C1 segment of cervical spinal cord (tissue), 14 donors: ENCODE measurements at places on chromosomes 7 and 10.

- no peak for DNase-seq
These were observed 49.5 kb upstream of the PHYHIPL start for GRCh38 chr10:59126991-59127390.

DNA sequence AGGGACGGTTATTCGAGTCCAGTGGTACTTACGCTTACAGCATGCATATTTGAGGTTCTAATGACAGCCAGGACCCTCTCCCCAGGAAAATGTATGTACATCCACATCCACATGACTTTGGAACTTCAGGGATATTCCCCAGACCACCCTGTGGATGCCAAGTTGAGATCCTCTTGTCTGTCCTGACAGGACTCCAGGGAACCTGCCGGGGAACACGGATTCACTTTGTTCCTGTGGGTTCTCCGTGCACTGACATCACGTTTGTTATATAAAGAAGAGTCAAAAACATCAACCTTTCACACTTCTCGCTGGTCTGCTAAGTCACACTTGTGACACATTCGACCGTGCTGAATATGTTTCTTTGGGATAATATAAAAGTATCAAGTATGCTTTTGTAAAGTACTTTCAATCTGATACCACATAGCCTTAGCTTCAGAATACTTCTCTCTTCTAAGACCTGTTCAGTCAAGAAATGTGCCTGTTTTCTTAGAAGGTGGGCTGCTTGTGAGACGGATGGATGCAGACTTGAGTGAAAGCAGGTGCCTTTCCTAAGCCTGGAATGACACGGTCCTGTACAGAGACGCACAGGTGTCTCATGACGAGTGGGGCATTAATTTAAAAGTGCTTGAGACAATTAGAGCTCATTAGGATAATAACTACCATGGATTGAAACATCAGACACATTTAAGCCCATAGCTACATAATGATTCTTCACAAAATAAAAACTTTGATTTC is 38.7 kb downstream of the CALML5 start:
- DNase-seq = no peak

GRCh38 chr7:133950855-133951254 is 176.3 kb upstream of the LRGUK start:
- no peak for DNase-seq

GRCh38 chr10:43749145-43749576 is 100.5 kb upstream of the ZNF32 start:
- DNase-seq = no peak

- DNase-seq = no peak
These were observed 18.5 kb downstream of the CFAP70 start for GRCh38 chr10:73340121-73340520.
